ENCODE measurements at places on chromosomes 2 and 18.

- no peak for DNase-seq
Observed at GRCh38 chr18:58078889-58079573, 35.0 kb downstream of the NEDD4L start.

GRCh38 chr18:27109451-27109850 is 75.7 kb downstream of the CHST9 start:
- no peak for DNase-seq

DNA sequence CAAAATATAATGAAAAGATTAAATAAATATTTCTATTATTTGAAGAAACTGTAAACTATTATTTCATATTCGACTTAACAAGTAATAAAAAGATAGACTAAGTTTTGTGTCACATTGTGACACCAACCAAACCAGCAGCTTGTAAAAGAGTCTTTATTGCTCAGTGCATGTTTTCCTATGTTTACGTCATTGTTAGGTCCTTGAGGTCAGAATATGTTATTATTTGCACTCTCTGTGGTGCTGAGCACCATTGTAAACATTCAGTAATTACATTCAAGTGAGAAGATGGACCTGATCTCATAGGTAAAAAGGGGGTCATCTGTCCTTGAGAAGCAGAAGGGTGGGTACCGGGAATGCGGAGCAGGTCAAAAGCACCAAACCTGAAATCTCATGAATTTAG is 1999.1 kb upstream of the CELF4 start:
- DNase-seq, result no peak

GRCh38 chr2:118686346-118686745 is 161.1 kb downstream of the EN1 start:
- DNase-seq, result no peak

GRCh38 chr2:17084877-17085276 is 419.2 kb upstream of the CYRIA start:
- DNase-seq, result no peak

DNA sequence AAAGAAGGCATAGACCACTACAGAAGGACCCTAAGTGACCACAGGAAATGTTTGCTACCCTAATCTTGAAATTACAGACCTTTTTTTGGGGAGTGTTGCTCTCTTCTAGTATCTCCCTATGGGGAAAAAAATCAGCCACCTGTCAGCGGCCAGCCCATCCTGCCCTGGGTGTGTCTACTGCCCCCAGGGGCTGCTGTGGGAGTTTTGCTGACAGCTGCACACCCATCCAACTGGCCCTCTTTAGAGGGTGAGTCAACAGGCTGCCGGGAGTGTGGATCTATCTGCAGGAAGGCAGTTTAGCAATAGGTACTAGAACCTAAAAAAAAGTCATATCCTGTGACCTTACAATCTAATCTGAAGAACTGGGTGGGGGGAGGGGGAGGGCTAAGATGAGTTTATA is 796 bp upstream of the DYSF start:
- DNase-seq, result no peak

GRCh38 chr2:237244976-237245646 is 159.4 kb downstream of the COPS8 start:
- DNase-seq, result no peak

GRCh38 chr18:22847392-22847791 is 85.7 kb upstream of the RBBP8 start:
- no peak for DNase-seq
